Ecto neural progenitor cell (in vitro differentiated cells): ENCODE measurements at places on chromosomes 16 and 17.

DNA sequence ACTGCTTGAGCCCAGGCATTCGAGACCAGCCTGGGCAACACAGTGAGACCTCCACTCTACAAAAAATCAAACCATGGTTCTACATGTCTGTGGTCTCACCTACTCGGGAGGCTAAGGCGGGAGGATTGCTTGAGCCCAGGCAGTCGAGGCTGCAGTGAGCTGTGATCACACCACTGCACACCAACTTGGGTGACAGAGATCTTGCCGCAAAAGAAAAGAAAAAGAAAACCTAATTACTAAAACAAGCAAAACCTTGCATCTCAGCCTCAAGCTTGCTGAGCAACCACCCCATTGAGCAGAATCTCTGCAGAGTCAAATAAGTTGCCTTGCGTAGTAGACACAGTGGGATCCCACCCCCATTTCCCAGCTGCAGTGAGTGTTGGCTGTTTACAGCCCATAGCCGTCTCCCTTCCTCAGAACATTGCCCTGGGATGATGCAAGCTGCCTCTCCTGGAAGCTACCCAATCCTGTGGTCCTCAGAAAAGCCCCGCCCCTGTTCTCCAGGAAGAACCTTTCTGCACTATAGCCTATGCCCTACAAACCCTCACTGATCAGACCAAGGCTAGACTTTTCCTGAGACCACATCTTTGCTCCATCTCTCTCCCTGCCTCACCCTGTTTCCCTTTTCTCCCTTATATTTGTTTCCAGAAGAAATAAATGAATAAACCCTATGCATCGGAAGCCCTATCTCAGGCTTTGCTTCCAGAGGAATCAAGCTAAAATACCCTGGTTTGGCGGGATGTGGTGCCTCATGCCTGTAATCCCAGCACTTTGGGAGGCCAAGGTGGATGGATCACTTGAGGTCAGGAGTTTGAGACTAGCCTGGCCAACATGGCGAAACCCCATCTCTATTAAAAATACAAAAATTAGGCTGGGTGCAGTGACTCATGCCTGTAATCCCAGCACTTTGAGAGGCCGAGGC, 16.7 kb upstream of the ERN2 start:
- DNase-seq: no peak

DNA sequence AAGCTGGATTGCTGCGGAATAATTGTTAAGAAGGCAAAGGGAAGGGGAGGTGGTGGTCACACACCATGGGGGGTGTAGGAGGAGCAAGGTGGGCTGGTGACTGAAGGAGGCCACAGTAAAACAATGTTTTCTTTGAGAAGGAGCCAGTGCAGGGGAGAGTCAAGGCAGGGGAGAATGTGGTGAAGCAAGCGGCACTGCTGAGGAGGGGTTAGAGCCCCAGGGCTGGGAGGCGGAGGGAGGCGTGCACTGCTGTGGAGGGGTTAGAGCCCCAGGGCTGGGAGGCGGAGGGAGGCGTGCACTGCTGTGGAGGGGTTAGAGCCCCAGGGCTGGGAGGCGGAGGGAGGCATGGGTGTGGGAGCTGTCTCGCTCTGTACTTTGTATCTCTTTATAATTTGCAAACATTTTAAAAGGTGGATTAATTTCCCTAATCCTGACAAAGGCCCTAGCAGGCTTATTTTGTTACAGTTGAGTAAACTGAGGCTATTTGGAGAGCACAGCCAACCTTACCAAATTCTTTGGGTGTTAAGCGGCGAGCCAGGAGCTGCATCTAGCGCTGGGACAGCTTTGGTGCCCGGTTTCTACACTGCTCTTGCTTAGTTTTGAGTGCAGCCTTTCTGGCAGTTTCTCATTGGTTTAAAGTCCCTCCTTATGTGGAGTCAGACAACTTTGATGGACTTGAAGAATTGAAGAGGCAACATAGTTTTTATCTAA, 20.9 kb downstream of the RPTOR start:
- DNase-seq: no peak

DNA sequence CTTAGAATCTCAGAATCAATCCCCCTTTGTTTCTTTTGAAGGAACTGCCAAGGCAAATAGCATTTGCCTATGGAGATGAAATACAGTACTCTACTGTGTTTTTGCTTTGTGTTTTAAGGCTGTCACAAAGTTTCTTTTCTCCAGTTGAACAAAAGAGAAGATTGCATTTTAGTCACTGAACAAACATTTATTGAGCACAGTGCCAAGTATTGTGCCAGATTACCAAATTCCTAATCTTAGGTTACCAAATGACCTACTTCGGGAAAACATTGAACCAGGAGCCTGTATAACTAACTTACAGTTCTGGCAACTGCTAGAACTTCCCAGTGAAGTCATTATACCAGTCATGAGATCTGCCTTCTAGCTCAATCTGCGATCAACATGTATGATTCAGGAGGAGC, 3.0 kb upstream of the UBB start:
- no peak for DNase-seq

GRCh38 chr16:30956601-30957455, 726 bp upstream of the SETD1A start:
- peak; percentile 90 for DNase-seq
